ENCODE measurements at places on chromosomes 3 and 15.

GRCh38 chr15:89665449-89666181 lies 10.3 kb upstream of the KIF7 start:
- DNase-seq, result no peak

DNA sequence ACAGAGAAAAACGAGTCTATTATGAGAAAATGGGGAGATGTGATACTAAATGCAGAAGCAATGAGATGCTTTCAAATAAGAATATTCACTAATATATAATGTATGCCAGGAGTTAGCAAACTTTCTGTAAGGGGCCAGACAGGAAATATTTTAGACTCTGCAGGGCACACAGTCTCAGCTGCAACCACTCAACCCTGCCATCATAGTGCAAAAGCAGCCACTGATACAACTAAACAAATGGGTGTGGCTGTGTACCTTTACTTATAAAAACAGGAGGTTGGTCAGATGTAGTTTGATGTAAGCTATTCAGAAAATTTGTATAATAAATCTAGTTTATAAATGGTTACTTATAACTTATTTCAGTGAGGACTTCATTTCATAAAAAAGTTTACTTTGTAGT lies 78.1 kb downstream of the FBXL22 start:
- DNase-seq, result no peak

GRCh38 chr3:10530241-10530640 lies 24.9 kb upstream of the ATP2B2 start:
- no peak for DNase-seq

DNA sequence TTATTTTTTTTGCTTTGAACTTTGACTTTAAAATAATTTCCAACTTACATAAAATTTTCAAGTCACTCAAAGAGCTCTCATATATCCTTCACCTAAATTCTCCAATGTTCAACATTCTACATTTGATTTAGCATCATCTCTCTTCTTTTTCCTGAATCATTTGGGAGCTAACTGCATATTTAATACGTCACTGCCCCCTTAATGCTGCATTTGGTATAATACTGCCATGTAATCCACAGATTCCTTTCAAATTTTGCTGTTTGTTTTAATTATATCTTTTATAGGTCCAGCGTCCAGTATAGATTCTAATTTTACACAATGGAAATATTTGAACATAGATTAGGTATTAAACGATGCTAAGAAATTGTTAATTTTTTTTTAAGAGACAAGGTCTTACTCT lies 2.3 kb upstream of the EIF2AK4 start:
- no peak for DNase-seq

- DNase-seq, result no peak
Measured at GRCh38 chr3:179113903-179114302, 34.3 kb upstream of the PIK3CA start.

GRCh38 chr3:66377800-66378199 lies 123.0 kb downstream of the LRIG1 start:
- no peak for DNase-seq

- no peak for DNase-seq
Measured at GRCh38 chr15:66713843-66714508, 11.9 kb downstream of the SMAD6 start.

All from HepG2 (cell line).